ENCODE measurements at places on chromosomes 6 and 20.
A peak's percentile ranks its signal among the peaks of the same experiment; 100 is the strongest.

DNA sequence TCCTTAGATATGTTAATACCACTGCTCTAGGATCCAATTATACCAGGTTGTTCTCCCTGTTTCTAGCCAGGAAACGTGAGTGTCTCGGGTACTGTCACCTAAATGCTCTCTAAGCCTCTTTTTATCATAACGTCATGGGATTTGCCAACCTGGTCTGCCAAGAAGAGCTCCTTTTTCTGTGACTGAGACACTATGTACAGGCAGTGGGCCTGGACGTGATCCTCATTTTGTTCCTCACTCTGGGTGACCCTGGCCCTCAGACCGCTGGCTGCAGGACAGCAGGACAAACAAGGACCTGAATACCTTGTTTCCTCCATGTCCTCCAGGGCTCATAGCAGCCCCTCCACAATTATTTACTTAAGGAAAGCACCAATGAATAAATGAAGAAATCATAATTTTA, 69.1 kb downstream of the CD164 start:
- no peak for DNase-seq

DNA sequence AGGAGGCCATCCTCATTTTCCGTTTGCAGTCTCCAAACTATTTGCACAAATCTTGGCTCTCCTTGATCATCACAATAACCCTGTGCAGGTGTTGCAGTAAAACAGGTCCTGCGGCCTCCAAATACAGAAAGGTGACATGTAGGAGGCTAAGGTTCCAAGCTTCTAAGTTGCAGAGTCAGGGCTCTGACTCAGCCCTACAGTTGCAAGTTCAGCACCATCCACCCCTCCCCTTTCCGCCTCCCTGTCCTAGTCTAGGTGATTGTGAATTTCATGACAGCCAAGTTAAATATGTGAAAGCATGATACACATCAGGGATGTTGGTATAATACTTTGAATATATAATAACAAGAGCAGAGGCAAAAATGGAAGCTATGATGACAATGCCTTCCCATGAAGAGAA, 317.3 kb upstream of the CDH4 start:
- DNase-seq = no peak

- no peak for DNase-seq
Observed at GRCh38 chr6:120214088-120214499, 864.5 kb upstream of the MAN1A1 start.

GRCh38 chr6:144397141-144397540, 112.0 kb downstream of the UTRN start:
- DNase-seq = no peak

DNA sequence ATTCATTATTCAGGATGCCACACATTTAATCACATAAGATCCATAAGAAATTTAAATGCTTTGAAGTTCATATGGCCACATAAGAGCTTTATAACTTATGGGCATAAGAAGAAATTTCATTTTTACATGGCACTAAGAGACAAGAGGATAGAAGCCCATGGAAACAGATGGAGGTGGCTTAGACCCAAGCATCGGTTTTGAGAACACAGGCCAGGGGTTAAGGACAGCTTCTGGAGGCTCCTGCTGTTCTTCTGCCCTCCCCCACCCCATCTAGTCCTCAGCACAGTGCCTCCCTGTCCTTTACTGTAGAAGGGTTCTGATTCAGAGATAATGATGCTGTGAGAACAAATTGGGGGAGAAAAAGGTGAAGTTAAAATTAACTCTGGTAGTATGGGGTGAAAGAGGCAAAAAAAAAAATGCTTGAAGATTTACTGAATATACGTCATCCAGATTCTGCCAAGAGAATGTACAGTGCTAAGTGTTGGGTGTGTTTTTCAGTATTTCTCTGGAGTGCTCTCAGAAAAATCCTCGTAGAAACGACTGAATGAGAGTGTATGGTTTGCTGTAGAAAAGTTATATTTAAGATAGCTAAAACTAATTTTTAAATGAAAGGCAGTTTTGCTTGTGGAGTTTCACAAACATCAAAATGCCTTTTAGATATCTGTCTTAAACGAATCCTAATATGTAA, 539.7 kb downstream of the QKI start:
- DNase-seq = no peak

DNA sequence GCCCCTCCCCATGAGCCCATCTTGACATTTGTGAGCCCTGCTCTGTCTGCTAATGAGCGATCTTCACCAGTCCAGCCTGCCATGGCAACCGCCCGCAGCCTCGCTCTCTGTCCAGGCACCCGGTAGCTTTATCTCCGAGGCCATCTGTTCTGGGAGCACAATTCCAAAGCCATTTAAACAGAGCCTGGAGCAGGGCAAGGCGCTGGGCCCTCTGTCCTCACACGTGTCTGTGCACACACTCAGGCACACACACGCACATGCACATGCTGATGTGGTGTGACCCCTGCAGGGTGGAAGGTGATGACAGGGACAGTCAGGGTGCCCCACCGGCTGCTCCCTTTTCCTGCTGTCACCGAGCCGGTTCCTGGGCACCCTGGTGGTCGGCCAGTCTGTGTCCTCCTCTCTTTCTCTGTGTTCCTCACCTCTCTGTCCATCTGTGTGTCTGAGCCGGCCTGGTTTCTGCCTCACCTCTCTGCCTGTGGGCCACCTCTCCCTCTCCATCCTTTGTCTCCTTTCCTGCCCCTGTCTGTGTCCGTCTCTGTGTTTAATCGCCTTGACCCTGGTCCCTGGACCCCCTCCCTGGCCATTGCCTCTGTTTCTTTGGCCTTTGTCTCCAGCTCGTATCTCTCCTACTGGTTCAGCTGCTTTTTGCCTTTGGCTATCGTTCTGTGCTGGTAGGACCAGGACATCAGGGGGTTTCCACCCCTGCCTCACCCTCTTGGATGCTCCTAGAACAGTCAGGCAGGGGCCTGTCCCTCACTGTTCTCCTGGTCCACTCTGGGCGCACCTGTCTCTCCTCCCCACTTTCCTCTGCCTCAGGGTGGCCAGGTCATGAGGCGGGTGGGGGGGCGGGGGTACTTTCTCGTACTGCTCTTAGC, 8.8 kb upstream of the MYT1 start:
- DNase-seq = no peak

- DNase-seq = no peak
Observed at GRCh38 chr6:32953775-32954174, 878 bp upstream of the HLA-DMA start.

GRCh38 chr20:49570828-49571552, 3.1 kb upstream of the PTGIS start:
- DNase-seq = no peak

- DNase-seq = no peak
Observed at GRCh38 chr6:13263669-13264068, 64.7 kb downstream of the TBC1D7 start.

DNA sequence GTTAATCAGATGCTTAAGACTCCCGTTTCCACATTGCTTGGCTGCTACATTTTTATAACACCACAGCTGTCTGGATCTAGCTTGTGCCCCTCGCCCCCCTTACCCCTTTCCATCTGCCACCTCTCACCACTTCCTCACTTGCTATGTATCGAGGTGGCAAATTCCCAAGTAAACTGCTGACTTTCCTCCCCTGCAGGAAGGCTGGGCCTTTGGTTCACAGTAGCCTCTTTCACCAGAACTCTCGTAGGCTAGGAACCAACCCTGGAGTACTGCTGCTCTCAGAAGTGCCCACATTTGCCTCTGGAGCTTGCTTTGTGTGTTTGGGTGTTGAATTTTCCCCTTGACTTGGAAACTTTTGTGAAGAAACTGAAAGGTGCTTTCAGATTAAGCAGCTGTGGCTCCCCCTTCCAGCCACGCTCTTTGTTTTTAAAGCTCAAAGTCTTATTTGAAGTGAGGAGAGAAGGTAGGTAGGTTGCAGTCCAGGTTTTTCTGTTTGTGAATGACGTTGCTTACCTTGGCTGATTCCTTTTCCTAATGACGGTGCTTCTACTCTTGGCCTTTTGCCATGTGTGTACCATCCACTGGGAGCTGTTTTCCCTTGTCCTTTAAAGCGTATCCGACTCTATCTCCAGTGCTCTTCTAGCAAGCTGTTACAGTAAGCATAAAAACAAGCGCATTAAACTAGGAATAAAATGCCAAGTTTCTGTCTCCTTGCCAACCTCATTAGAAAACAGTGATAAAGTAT, 90.4 kb downstream of the CARMIL1 start:
- DNase-seq = peak; percentile 66

GRCh38 chr6:155122199-155122950, 127.3 kb downstream of the TIAM2 start:
- no peak for DNase-seq

DNA sequence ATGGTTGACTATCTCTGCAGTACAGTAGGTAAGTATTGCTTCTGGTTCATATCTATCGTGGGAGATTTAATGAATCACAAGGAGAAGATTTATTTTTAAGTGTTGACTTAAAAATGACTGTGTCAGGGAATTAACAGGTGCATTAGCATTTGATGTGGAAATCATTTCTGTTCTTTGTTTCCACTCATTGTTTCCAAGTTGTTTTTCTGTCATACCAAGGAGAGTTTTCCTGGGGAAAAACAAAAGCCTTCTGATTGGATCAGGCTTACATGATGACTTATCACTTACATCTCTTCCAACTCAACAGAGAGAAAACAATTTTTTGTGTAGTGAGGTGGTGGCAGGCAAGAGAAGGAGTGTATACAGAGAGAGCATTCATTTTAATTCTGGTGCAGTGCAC, 686.4 kb downstream of the HTR1B start:
- no peak for DNase-seq

GRCh38 chr6:133623621-133624020, 265.3 kb upstream of the TCF21 start:
- DNase-seq = no peak

DNA sequence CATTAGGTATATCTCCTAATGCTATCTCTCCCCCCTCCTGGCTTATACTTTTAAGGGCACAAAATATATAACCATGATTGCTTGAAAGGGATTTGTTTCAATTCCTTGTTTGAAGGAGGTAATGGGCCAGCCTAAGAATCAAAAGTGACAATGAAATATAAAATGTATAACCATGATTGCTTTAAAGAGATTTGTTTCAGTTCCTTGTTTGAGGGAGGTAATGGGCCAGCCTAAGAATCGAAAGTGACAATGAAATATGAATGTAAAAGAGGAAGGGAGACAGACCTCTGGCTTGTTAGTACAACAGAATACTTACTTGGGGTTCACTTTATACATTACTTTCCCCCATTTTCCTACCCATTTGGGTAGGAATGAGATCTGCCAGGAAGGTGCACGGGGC, 55.5 kb downstream of the FOXC1 start:
- DNase-seq = peak; percentile 68

GRCh38 chr6:33237741-33238140, 29.4 kb downstream of the RING1 start:
- DNase-seq = no peak

- DNase-seq = no peak
Observed at GRCh38 chr6:111925296-111925695, 52.0 kb upstream of the FYN start.

- DNase-seq = peak; percentile 76
Observed at GRCh38 chr20:47490795-47491194, 10.9 kb upstream of the NCOA3 start.

- peak; percentile 75 for DNase-seq
Observed at GRCh38 chr20:63554361-63555278, 661 bp downstream of the FNDC11 start.

GRCh38 chr6:162056745-162057144, 670.8 kb downstream of the PRKN start:
- no peak for DNase-seq

- DNase-seq = no peak
Observed at GRCh38 chr6:169274781-169275180, 21.1 kb upstream of the THBS2 start.

- peak; percentile 66 for DNase-seq
Observed at GRCh38 chr6:116969211-116969863, 92.3 kb downstream of the RFX6 start.

- no peak for DNase-seq
Observed at GRCh38 chr20:2455771-2456497, 14.7 kb downstream of the SNRPB start.

DNA sequence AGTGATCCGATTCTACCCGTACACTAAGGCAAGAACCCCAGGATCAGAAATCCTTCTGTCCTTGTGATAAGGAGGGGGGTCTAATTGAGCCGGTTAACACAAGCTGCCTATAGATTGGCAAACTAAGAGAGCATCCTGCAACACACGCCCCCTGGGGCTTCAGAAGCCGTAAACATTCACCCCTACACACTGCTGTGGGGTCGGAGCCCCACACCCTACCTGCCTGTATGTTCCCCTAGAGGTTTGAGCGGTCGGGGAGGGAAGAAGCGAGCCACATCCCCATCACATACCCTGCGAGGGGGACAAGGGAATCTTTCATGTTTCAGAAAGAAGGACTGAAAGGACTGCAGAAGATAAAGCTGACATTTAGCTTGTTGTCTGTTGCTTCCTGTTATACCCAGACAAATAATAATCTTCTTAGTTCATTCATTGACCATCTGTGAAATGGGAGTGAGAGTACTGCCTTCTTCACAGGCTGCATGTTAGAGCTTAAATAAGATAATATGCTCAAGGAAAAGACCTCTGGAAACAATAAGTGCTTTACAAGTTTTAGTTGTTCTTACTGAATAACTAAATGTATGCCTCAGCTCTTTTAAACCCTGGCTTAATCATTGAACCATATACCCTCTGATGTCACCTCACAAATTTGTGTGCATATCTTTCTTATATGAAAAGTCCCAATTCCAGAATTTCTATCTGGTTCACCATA, 74.2 kb upstream of the RNF217 start:
- no peak for DNase-seq

DNA sequence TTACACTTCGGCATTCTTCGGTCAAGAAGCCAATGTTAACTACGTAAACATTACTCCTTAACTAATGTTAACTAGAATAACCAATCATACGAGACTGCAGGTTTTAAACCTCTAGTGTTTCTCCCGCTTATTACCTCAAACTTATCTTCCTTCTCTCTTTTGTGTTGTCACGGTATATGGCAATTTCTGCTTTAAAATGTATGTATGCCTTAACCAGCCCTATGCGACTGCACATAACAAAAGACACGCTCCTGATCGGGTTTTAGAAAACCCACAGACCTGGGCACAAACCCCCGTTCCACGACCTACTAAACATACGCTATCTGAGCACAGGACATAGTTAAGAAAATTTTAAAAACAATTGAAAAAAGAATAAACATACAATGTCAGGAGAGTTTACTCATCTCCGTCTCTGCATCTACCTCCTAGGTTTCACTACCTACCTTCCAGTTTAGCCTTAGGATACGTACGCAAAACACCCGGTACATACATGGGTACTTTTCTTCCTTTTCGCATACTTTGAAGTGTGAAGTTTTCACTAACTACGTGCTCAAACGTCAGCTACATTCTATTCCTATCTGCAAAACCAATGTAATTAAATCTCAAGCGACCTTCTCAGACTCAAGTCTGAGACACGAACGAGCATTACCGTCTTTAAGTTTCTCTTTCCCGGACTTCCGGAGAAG, 1.1 kb downstream of the CD164 start:
- DNase-seq = no peak

GRCh38 chr6:159788276-159788675, 1.1 kb downstream of the TCP1 start:
- DNase-seq = peak; percentile 34

Measured in GM12865 (cell line).